Left lobe of liver (tissue), 2 donors: ENCODE measurements at places on chromosomes 11 and 22. TPM values are rescaled to one million over a fixed set of nuclear protein-coding genes. Genes with fewer than 3 reads are reported as not detected.

The TBX10 gene
- total RNA-seq, result 0.15 TPM

The OR4D11 gene
- not detected for total RNA-seq

The KIRREL3 gene
- 0.13 TPM for total RNA-seq

DNA sequence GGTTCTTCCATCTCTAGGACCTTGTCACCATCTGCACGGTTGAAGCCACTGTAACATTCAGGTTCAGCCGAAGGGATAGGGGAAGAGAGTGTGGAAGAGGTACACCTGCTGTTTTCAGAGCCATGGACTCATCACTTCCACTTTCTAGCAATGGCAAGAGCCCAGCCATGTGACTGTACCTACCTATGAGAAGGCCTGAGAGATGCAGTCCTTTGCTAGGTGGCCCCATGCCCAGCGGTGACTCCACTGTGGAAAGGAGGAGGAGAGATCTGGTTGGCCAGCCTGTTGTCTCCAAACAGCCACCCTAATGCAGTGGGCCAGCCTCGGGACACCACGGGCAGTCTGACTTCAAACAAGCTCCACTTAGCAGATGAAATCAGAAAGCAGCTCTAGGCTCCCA is 16.0 kb downstream of the RASD2 start:
- DNase-seq, result no peak

DNA sequence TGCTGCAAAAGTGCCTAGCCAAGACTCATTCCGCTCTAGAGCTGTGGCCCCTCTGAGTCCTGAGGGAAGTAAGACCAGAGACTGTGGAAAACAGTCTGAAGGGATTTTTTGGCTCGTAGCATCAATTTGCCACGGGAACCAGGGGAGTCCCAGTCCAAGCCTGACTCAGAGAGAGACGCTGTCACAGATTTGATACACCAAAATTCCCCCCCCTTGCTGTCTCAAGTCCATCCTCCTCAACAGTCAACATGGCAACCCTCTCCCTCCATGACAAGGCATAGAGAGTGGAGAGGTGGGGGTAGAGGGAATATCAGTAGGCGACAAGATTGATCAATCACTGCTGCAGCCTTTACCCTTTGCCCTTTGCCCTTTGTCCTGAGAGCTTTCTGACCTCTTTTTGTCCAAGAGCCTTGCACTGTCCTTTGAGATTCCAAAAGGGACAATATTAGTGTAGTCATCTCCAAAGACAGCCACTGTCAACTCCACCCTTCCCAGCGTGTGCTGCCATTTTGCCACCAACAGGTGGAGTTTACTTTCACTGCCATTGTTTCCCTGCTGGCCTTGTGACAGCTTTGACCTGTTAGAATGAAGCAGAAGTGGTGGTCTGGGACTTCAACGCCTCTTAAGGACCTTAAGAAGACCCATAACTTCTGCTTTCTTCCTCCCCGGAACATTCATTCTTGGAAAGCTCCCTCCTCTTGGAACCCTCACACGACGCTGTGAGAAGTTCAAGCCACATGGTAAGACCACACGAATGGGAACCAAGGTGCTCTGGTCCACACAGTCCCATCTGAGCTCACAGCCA is 7.3 kb downstream of the SLC15A3 start:
- no peak for DNase-seq

DNA sequence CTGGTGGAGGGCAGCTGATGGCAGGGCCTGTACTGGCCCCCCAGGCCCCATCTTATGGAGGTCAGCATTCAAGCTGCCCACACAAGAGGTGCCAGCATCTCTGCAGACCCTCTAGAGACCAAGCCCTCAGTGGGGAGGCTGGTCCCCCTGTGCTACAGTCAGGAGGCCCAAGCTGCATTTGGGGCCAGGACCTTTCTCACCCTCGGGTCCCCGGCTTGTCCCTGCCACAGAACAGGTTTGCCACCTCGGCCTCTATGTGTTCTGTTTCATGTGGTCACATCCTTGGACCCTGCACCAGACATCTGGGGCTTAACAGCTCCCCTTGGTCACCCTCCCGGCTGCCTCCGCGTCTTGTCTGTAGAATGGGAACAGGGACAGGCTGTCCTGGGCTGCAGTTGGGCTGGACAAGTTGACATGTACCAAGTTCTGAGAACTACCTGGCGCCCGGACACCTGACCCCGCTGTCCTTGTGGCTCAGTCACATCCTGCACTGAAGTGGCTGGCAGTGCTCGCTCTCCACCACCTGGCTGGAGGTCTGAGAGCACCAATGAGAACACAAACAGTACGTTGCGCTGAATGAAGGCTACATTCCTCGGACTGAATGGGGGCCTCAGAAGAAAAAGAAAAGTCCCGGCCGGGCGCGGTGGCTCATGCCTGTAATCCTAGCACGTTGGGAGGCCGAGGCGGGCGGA is 2.7 kb upstream of the PLXNB2 start:
- no peak for DNase-seq

GRCh38 chr11:128669506-128670270 is 24.2 kb upstream of the FLI1 start:
- DNase-seq, result no peak

GRCh38 chr11:14789879-14790484 is 102.0 kb downstream of the CYP2R1 start:
- no peak for DNase-seq

DNA sequence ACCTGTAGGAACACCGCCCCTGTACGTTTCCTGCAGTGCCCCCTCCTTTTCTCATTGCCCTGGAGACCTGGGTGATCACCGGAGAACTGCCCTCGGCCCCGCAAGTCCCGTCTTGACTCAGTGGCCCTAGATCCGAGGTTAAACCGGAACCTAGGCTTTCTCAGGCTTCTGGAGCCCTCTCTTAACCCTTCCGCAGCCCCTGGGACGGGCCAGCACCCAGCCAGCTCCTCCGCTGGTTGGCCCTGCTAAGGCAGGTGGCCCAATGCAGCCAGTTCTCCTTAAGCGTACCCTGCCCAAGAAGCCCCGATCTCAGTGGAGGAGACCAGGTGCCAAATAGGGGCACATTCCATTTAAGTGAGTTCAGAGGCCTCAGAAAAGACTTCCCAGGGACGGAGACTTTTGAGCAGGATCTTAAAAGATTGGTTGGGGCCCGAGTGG is 776 bp downstream of the NLRX1 start:
- no peak for DNase-seq

- no peak for DNase-seq
Measured at GRCh38 chr11:45917286-45917622, 423 bp downstream of the PEX16 start.

DNA sequence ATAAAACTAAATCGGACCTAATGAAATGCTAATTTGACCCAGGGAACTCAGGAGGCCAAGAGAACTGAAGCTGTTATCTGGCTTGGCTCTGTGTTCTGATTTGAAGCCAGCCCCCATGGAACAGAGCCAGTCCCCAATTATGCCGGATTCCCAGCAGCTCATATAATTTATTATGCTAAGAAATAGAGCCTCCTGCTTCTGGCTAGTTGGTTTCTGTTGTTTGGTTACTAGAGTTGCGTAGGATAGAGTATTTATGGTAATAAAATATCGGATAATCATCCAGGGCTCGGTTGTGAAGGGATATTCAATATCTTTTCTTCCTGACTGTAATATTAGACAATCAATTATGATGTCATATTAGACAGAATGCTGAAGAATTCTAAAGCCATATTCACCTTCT is 120.4 kb upstream of the TTC12 start:
- DNase-seq, result no peak

- DNase-seq, result no peak
Measured at GRCh38 chr11:22730319-22730718, 63.9 kb downstream of the GAS2 start.
